ENCODE measurements at places on chromosomes 6 and 20.

DNA sequence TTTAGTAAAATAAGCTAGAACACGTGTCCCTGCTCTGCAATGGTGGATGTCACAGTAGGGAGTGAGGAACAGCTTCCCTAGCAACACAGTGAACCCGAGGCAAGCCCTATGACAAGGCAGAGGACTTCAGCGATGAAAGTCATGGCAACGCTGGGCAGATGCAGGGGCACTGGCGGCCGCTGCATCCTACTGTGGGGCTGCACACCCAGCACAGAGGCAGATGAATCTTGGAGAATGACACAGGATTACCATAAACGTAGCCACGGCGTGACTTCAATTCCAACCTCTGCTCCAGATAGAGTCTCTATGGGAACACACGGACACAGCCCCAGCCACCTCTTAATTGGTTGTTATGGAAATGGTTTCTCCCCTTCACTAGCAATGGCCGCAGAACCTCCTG, 64.2 kb downstream of the MYLK4 start:
- no peak overlapping the region for H3K4me3 ChIP-seq
- DNase-seq, result no peak
- no peak overlapping the region for H3K27ac ChIP-seq
- no peaks in the 10 kb centered on the region for H3K4me1 ChIP-seq
- H3K36me3 ChIP-seq, result peaks cover 5% of the 10 kb centered on the region

DNA sequence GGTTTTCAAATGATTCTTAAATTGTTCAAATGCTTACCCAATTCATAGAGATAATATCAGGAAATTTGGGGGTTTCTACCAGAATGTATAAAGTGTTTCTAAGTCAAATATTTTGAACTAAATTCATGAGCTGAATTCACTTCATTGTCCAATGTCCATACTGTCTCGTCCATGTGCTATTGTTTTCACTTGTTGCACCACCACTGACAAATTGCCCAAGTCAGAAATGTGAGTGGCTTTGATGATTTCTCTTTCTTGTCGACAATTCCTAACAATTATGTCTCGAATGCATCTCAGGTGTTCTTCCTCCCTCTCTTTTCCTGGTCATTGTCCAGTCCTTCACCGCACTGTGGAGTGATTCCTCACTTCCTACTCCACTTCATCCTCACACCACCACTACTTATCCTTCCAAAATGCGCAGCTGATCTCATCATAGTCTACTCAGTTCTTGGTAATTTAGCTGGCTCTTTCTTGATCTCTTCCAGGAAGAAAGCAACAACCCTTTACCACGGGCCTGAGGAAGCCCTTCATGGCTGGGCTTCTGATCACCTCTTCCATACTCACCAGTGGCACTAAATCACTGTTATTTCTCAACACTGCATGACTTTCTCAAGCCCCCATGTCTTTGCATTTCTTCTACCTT, 161.1 kb downstream of the FOXA2 start:
- no peaks in the 10 kb centered on the region for H3K36me3 ChIP-seq
- no peak for DNase-seq
- H3K4me1 ChIP-seq, result no peaks in the 10 kb centered on the region
- no peak overlapping the region for H3K27ac ChIP-seq

DNA sequence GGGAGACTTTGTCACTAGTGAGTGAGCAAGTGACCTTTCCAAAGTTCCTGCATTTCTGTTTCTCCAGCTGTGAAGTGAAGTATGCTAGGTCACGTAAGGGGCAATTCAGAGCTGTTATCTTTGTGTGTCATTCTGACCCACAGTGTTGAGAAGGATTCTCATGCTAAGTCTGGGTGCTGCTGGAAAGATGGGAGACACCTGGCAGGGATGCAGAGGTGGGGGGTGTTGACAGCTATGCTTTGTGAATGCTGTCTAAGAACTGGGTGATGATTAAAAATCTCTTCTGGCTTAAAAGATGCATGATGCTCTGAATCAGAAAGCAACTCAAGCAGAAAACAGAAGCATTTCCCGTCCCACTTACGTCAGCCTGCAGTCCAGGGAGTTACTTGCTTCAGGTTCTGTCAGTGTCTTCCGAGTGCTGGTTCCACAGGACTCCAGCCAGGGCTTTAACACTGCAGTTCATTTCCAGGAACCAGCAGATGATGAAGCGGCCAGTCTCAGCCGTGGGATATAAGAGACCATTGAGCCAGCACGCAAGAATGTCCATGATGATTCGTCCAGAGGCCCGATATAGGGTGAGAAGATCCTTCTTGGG, 30.9 kb upstream of the ASXL1 start:
- no peaks in the 10 kb centered on the region for H3K27me3 ChIP-seq
- H3K4me3 ChIP-seq, result no peak overlapping the region
- H3K36me3 ChIP-seq, result peaks cover 6% of the 10 kb centered on the region
- H3K4me1 ChIP-seq, result peaks cover 7% of the 10 kb centered on the region

DNA sequence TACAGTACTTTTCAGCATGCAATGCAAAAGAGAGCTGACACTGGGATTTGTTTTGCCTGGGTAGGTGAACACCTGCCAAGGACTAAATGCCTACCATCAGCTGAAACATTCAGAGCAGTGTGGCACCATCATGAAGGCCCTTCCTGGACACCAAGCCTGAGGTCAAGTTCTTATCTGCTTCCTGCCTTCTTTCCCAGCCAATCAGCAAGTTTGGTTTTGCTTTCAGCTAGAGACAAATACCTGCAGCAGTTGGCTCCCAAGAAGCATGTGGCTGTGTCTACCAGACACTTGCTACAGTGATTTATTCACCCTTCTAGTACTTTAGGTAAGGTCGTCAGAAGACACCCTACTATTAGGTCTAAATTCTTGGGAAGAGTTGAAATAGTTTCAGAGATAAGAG, 112.8 kb downstream of the TBX18 start:
- no peaks in the 10 kb centered on the region for H3K36me3 ChIP-seq
- no peak overlapping the region for H3K4me3 ChIP-seq
- no peaks in the 10 kb centered on the region for H3K4me1 ChIP-seq
- H3K27me3 ChIP-seq, result peaks cover 8% of the 10 kb centered on the region
- no peak for DNase-seq
- no peak overlapping the region for H3K27ac ChIP-seq

GRCh38 chr6:20236909-20237600, 24.8 kb upstream of the MBOAT1 start:
- no peak overlapping the region for H3K4me3 ChIP-seq
- H3K27me3 ChIP-seq, result no peaks in the 10 kb centered on the region
- no peak for DNase-seq
- no peak overlapping the region for H3K27ac ChIP-seq
- no peaks in the 10 kb centered on the region for H3K36me3 ChIP-seq

- DNase-seq, result no peak
- peaks cover 4% of the 10 kb centered on the region for H3K4me1 ChIP-seq
- no peak overlapping the region for H3K4me3 ChIP-seq
- no peaks in the 10 kb centered on the region for H3K27me3 ChIP-seq
- H3K27ac ChIP-seq, result no peak overlapping the region
- H3K36me3 ChIP-seq, result no peaks in the 10 kb centered on the region
These were observed 103.2 kb downstream of the ARMC2 start for GRCh38 chr6:108951351-108951953.

GRCh38 chr6:148460876-148461646, 118.4 kb downstream of the SASH1 start:
- peaks cover 79% of the 10 kb centered on the region for H3K4me1 ChIP-seq
- H3K36me3 ChIP-seq, result peaks cover 16% of the 10 kb centered on the region
- H3K27ac ChIP-seq, result no peak overlapping the region
- H3K4me3 ChIP-seq, result no peak overlapping the region
- DNase-seq, result no peak

All from neural crest cell (in vitro differentiated cells).